Peyer's patch (tissue), 4 donors: ENCODE measurements at places on chromosomes 2 and 18. TPM values are rescaled to one million over a fixed set of nuclear protein-coding genes. Genes with fewer than 3 reads are reported as not detected.

- no peaks in the 10 kb centered on the region for H3K36me3 ChIP-seq
- H3K4me3 ChIP-seq, result no peak overlapping the region
Observed at GRCh38 chr18:8008033-8008432, 440.9 kb downstream of the PTPRM start.

DNA sequence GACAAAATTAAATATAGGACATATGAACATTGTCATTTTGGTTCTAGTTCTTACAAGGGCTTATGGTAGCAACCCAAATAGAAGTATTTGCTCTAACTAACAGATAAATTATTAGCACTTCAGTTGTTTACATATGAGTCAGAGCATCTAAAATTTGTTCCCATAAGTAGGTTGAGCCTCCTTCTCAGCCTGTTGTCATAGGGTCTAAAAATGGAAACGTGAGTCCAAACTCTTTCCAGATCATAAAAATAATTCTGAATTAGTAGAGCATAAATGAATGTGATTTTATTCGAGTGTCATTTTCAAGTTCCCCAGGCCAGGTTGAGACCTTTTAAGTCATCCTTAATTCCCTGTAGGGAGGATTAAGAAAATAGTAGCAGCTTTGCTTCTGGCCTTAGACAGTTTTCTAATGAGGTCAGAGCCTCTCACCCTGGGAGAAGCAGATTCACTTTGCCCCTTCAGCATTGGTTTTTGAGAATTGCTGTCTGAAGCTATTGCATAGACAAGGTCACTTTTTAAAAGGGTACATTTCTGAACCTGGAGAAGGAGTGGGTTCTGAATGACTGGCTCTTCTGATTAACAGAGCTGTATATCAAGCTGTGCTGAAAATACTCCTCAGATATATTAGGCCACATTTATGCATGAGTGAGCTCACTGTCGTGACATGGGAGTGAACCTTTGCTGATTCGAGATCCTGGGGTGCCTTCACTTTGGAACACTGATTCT, 164.3 kb downstream of the NEDD4L start:
- H3K27ac ChIP-seq, result peak overlapping the region; percentile 12
- DNase-seq, result no peak
- H3K36me3 ChIP-seq, result no peaks in the 10 kb centered on the region
- H3K27me3 ChIP-seq, result no peaks in the 10 kb centered on the region
- H3K4me3 ChIP-seq, result no peak overlapping the region
- H3K4me1 ChIP-seq, result no peaks in the 10 kb centered on the region

The UGT1A7 gene
- 8.3 TPM for total RNA-seq

GRCh38 chr18:12327510-12328178, 19.6 kb downstream of the TUBB6 start:
- H3K4me3 ChIP-seq, result no peak overlapping the region
- peak; percentile 90 for DNase-seq
- no peak overlapping the region for H3K27ac ChIP-seq
- H3K27me3 ChIP-seq, result no peaks in the 10 kb centered on the region

The CCDC138 gene
- total RNA-seq, result 2.3 TPM

DNA sequence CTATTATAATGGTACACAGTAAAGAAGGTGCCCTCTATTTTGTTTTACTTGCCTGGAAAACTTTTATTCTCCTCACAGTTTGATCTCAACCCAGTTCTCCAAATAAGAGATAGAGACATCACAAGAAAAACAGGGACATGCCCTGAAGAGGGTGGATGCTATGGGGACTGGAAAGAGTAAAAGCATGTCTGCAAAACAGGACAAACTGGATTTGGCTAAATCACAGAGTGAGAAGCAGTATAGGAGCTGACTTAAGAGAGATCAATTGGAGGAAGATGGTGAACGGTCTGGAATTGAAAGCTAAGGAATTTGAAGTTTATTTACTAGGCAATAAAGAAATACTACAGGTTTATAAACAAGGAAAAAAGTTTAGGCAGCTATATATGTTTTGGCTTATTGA, 33.0 kb downstream of the SP140L start:
- H3K27ac ChIP-seq, result no peak overlapping the region
- no peak for DNase-seq
- no peaks in the 10 kb centered on the region for H3K27me3 ChIP-seq
- H3K4me1 ChIP-seq, result no peaks in the 10 kb centered on the region

DNA sequence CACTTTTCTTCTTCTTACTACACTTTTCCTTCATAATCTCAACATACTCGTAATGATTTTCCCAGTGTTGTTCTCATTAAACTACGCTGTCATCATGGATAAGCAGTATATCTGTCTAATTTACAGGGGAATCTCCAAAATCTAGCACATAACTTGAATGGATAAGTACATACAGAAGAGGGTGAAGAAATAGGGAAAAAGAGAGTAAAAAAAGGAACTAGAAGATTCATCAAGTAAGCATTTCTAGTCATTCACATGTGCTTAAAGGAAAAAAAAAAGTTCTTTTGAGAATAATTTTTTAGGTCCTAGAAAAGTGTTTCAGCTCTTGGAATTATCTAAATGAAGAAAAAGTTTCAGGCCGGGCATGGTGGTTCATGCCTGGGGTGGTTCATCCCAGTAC, 51.6 kb downstream of the SRBD1 start:
- no peak overlapping the region for H3K27ac ChIP-seq
- DNase-seq, result no peak
- no peak overlapping the region for H3K4me3 ChIP-seq
- H3K4me1 ChIP-seq, result no peaks in the 10 kb centered on the region
- H3K27me3 ChIP-seq, result no peaks in the 10 kb centered on the region

The ZBTB14 gene
- 15.0 TPM for total RNA-seq

DNA sequence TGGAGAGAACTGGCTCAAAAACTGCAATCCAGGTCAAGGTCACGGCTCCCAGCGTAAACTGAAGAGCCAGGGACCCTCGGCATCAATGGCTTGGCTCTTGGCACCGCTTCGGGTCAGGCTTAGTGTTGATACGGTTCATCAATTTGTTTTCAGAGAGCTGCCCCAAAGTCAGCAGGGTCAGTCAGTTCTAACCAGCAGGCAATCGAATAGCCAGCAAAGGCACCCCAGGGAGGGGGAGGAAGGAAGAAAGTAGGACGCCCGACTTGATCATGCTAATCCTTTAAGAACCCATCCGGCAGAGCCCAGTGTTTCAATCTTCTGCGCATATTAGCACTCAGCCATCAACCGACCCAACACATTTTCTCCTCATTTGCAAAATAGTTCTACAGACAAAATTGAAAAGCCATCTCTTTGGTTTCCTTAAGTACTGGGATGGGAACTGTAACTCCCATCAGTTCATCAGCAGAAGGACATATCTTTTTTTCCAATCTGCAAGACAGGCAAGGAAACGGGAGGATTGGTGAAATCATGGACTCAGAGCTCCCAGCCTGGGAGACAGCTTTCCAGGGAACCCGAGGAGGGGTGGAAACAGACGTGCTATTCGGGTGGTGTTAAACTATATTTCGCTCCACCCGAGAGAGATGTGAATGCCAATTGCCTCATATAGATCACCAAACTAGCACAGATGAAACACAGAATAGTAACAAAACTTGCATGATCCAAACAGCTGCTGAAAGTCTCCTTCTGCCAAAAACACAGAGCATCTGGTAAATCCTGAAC, 40.7 kb upstream of the CABLES1 start:
- no peaks in the 10 kb centered on the region for H3K27me3 ChIP-seq
- peaks cover 5% of the 10 kb centered on the region for H3K4me1 ChIP-seq
- no peak for DNase-seq
